Gastroesophageal sphincter (tissue), 4 donors: ENCODE measurements at places on chromosomes 11 and 22. TPM values are rescaled to one million over a fixed set of nuclear protein-coding genes. Genes with fewer than 3 reads are reported as not detected.

- no peak for ATAC-seq
Measured at GRCh38 chr11:117334896-117335295, 7.2 kb downstream of the CEP164 start.

- no peak for ATAC-seq
Measured at GRCh38 chr11:133953547-133953946, 3.2 kb downstream of the IGSF9B start.

DNA sequence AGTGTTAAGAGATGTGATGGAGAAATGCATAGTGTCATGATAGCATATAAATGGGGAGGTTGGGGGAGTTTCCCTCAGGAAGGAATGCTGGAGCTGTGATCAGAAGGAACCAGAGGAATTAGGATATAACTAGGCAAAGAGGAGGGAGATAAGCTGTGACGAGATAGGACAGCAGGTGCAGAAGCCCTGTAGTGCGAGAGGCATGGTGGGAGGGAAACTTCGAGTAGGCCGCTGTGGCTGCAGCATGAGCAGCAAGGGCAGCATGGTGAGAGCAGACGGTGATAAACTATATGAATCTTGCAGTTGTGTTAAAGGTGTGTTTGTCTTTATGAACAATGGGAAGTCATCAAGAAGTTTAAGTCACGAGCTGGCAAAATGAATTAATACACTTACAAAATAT is 109.9 kb downstream of the EMSY start:
- ATAC-seq = no peak

DNA sequence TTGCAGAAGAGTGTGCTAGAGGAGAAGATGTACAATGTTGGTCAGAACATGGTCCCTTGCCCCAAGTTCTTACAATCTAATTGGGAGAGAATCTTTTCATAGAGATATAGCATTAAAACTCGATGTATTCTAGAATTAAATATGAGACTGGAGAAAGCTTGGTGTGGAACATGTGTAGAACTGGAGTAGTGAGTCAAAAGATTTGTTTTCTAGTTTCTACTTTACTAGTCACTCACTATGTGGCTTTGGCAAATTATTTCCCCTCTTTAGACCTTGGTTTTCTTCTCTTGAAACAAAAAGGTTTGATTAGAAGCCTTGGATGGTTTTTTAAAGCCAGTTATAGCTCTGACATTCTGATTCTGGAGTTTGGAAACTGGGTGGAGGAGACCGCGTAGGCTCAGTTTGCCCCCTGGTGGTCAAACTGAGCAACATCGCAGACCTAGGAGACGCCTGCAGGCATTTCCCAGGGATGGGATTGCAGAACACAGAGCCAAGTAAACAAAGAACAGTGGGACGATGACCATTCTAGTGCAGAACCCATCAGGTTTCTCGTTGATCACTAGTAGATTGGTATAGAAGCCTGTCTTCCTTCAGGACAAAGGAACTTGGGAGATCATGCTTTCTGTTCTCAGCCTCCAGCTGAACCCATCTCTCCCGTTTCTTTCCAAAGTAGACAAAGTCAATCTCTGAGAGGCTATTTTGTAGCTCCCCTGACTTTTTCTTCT is 8.5 kb upstream of the CHRDL2 start:
- ATAC-seq = peak; percentile 85

TPBGL gene
- total RNA-seq = 0.13 TPM

PHOX2A gene
- 3.2 TPM for total RNA-seq

- ATAC-seq = no peak
Measured at GRCh38 chr11:79447038-79447786, 6.4 kb upstream of the TENM4 start.

FAM180B gene
- total RNA-seq = 1.1 TPM

CDC42BPG gene
- 0.94 TPM for total RNA-seq

DNA sequence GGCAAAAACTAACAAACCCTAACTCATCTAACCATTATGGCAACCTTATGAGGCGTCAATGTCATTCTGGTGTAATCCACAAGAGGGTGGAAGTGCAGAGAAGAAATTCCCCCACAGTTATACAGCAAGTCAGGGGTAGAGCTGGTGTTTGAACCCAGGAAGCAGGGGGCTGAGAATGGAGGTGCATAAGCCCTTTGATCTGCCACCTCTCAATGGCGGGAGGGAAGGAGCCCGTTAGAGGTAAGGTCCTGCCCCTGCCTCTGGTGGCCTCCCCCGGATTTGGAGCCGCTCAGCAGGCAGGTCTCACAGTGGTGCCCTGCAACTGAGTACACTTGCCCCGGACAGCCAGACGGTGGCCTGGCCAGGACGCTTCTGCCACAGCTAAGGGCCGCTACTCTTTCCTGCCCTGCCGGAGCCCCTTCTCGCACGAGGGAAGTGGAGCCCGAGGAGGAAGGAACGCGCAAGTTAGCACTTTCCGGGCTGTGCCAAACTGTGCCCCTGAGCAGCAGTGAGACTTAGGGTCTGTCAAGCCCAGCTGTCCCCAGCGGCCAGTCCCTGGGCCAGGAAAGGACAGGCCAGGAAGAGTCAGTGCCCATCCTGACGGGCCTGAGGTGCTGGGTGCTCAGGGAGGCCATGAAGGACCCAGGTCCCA is 1.1 kb downstream of the FXYD2 start:
- ATAC-seq = no peak

- ATAC-seq = no peak
Measured at GRCh38 chr22:24183321-24184031, 2.2 kb downstream of the SUSD2 start.

DNA sequence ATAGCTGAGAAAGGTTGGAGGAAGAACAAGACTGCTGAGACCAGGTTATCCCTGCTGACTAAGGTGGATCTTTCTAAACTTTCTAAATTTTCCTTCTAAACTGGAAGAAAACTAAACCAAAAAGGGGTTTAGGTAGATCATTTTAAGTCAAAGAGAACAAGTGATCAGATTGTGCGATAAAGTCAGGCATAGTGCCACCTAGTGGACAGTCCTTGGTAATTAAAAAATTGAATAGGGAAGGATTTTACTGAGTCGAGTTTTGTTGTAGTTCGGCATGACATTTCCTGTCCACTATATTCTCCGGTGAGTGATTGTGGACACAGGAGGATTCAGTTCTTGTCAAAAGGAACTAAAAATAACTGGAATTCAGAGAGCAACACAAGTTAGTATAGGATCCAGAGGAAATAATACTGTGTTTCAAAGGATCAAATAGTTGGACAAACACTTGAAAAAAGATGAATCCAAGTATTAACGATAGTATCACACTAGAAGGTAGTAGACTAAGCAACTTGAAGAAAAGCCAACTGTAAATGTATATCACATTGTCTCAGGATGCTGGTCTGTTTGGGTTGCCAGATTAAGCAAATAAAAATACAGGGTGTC is 1236.4 kb downstream of the FAM181B start:
- ATAC-seq = no peak

- peak; percentile 84 for ATAC-seq
Measured at GRCh38 chr11:128453444-128454336, 133.7 kb downstream of the ETS1 start.

DNA sequence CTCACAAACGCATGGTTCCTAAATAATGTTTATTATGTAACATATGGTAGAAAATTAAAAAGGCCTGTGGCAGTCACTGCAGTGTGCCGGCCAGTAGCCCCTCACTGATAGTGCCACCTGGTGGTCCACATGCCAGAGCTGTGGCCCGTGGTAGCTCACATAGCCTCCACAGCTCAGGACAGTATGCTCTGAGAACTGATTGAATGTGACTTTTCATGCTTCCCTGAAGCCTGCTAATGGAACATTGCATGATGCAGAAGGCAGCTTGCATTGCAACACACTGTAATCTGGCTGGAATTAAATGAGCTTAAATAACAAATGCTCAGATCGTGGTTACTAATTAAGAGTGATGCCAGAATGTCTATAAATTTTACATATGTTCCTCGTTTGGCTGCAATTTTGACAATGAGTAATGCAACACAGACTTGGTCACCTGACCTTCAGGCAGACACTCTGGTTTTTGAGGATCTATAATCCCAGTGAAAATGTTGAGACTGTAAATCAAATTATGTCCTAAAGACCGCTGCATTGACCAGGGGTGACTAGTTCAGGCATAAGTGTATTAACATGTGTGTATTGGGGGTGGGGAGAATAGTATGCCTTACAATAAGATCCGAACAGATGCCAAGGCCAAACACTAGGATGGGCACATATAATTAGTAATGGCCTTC is 566.4 kb downstream of the METTL15 start:
- no peak for ATAC-seq

- no peak for ATAC-seq
Measured at GRCh38 chr22:44304354-44304753, 8.4 kb downstream of the SHISAL1 start.

DNA sequence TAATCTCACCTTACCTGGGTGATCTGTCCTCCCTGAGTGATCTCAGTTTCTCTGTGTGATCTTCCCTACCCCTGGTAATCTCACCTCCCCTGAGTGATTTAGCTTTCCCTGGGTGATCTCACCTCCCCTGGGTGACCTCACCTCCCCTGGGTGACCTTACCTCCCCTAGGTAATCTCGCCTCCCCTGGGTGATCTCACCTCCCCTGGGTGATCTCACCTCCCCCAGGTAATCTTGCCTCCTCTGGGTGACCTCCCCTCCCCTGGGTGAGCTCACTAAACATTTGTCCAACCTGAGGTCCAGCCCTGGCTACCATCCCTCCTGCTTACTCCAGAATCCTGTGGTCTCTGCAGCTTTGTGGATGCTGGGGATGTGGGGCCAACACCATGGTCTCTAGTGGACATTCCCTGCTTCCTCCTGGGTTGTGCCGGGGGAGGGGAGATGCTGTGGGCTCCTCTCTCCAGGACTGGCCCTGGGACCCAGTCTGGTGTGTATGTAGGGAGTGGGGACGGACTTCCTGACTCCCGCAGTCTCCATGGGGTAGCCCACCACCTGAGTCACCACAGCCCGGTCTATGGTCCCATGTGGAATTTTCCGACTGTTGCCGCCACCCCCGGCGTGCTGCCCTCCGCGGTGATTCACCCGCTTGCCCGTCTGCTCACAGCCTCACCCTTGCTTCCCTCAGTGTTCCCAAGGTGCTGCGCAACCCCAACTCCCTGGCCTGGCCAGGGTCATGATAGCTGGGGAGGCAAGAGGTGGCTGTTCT is 9.9 kb downstream of the LSP1 start:
- peak; percentile 0 for ATAC-seq

DNA sequence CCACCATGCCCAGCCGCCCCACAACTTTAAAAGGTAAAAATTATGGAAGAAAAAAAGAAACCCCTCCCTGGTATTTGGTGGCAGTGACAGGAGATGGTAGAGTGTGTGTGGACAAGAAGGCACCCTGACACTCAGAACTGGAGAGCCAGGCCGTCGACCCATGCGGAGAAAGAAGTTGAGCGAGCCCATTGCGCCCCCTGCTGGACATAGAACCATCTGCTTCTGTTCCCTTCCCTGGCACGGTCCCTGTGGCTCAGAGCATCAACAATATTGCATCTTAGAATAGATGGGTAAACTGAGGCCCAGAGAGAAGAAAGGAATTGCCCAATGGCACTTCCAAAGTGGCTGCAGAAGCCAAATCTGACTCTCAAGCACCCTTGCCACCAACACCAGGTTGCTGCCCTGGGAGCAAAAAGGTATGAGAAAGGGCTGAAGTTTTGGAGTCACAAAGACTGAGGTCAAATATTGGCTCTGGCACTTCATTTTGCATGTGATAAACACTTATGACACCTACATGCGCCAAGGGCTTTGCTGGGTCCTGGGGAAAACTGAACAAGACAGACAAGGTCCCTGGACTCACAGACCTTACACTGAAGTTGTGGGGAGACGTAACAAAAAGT is 8.6 kb downstream of the MRPL11 start:
- ATAC-seq = peak; percentile 80

DNA sequence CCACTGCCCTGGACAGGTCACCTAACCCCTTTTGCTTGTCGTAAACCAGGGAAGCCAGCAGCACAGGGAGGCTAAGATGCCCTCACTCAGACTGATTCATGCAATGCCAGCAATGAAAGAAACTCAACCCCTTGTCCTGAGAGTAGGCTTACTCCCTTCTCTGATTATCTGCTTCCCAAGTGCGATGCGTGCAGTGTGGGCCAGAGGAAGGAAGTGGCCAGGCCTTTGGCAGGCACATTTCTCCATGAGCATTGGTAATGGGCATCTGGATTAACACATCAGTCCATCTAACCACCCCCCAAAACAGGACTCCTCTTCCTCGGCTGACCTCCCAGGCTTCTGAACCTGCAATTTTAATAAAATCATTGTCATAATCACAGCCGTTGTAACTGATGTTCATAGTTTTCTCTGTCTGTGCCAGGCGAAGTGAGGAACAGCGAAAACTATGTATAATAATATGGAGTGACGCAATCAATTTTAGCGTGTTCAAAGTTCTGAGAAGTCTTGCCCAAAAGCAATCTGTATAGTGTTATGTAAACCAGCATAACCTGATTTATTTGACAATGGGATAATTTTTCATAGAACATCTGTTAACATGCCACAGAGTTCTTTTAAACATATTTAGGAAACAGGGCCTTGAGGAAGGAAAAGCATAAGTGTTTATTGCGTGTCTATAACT is 33.9 kb downstream of the TST start:
- ATAC-seq = no peak

ISX gene
- total RNA-seq = not detected

CD248 gene
- 23.1 TPM for total RNA-seq

DNA sequence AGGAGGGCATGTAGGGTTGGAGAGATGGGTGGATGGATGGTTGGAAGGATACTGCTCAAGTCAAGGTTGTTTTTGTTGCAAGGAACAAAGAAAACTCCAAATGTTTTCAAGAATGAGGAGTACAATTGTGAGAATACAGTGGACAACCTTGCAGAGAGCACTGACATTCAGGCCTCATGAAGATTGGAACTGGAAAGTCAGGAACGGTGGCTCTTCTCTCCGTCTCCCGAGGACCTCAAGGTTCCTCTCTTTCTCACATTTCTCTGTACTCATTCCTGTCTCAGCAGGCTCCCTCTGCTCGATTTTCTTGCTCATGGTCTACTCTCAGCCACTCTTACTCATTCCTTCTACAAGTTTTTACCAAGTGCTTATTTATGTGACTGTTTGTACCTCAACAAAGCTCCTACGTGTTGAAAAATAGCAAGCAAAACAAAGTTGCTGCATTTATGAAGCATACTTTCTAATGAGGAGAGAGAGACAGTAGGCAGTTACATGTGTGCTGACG is 97.6 kb downstream of the SWAP70 start:
- ATAC-seq = no peak

SLC22A8 gene
- total RNA-seq = not detected

GRCh38 chr11:131908316-131908715 is 537.9 kb downstream of the NTM start:
- ATAC-seq = no peak

DNA sequence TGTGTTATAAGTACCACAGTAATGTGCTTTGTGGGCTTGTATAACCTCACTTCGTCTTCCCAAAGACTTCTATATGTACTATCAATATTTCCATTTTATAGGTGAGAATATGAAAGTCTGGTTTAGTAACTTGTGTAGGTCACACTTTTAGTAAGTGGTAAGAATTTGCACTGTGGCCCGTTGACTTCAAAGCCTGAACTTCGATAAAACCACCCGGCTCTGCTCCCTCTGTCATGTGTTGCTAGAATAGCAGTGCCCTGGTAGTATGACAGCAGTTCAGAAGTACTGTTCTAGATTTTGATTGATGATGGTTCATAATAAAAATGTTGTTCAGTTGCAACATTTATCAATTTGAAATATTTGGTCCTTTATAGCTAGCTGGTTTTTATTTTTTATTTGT is 110.2 kb upstream of the SORL1-AS1 start:
- no peak for ATAC-seq

MORC2 gene
- 36.0 TPM for total RNA-seq

ELMOD1 gene
- 0.66 TPM for total RNA-seq

BEST1 gene
- total RNA-seq = 3.1 TPM
